ENCODE measurements at places on chromosomes 2 and 18.

DNA sequence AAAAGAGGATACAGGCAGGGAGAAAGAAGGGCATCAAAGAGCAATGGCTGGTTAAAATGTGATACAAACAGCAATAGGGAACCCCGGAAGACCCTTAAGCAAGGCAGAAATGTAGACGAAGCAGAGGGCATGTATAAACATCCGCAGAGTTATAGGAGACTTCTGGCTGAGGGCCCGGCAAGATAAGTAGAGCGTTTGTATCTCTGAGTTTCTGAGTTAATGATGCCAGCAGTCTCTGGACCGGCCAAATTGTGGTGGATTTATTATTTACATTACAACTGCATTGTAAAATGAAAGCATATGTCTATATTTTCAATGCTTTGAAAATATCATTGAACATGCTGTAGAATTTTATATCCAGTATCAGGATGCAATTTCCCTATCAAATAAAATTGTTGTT is 148.0 kb upstream of the KCTD1 start:
- peak; percentile 10 for DNase-seq

DNA sequence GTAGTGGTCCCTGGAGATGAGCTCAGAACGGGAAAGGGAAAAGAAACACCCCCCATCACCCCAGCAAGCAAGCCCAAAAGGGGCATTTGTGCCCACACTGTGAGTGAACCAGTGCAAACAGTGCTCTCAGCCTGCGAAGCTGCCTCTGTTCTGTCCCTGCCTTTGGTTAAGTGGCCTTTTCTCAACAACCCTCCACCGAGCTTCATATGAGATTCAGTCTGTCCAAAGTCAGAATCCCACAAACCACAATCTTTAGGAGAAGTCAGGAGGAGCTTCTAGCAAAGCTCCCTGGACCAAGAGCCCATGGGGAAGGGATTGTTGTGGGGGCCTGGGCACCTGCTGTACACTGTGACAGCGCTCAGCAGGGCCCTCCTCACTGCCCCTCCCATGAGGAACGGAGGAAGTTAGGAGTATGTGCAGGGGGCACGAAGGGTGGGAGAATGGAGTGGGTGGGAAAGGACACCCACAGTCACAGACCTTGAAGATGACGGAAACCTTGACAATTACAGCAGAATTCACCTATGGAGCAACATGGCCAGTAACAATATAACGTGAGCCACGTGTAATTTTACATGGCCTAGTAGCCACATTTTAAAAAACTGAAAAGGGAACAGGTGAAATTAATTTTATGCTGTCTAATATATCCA is 119.5 kb downstream of the SMAD7 start:
- DNase-seq, result peak; percentile 14

- no peak for DNase-seq
Observed at GRCh38 chr2:42128721-42129486, 40.2 kb upstream of the EML4 start.

DNA sequence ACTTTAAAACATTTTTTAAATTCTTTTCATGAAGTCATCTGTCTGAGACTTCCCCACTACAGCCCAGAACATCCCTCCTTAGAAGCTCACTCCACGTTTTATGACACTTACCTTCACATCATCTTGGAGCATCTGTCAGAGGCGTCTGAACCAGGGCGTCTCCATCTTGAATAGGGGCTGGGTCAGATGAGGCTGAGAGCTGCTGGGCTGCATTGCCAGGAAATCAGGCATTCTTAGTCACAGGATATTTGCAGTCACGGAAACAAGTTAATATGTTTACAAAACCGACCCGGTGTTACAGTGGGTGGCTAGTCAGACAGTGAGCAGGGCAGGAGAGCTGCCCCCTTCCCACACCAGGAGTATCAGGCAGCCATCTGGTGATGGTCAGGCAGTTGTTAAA is 456.5 kb downstream of the FBXO15 start:
- DNase-seq, result no peak

DNA sequence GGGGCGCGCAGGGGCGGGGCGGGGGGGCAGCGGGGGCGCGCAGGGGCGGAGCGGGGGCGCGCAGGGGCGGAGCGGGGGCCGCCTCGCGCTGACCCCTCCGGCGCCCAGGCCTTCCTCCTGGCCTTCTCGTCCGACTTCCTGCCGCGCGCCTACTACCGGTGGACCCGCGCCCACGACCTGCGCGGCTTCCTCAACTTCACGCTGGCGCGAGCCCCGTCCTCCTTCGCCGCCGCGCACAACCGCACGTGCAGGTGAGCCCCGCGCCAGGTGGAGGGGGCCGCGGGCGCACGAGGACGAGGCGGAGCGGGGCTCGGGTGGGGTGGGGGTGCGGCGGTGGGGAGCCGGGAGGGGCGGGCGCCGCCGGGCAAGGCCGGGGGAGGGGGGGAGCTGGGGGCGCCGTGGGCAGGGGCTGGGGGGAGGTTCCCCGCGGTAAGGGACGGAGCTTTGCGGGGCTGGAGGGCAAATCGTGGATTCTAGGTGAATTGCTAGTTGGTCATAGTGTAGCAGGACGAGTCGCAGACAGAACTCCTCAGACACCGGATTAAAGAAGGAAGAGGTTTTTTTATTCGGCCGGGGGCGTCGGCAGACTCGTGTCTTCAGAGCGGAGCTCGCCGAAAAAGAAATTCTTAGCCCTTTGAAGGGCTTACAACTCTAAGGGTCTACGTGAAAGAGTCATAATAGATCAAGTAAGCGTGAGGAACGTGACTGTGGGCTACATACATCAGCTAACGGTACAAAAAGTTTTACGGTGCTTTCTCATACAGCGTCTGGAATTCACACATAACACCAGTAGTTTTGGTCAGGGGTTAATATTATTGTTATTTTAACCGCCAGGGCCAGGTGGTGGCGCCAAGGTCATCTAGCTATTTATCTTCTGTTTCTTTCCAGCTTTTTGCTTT is 29.9 kb downstream of the ANO7 start:
- DNase-seq, result peak; percentile 57

- no peak for DNase-seq
Observed at GRCh38 chr2:23498943-23499342, 114.0 kb downstream of the KLHL29 start.

GRCh38 chr2:223460774-223461211 is 141.4 kb downstream of the SCG2 start:
- no peak for DNase-seq

GRCh38 chr18:74333091-74333490 is 17.5 kb downstream of the C18orf63 start:
- DNase-seq, result no peak

- DNase-seq, result no peak
Observed at GRCh38 chr2:134936691-134937090, 18.1 kb downstream of the CCNT2 start.

DNA sequence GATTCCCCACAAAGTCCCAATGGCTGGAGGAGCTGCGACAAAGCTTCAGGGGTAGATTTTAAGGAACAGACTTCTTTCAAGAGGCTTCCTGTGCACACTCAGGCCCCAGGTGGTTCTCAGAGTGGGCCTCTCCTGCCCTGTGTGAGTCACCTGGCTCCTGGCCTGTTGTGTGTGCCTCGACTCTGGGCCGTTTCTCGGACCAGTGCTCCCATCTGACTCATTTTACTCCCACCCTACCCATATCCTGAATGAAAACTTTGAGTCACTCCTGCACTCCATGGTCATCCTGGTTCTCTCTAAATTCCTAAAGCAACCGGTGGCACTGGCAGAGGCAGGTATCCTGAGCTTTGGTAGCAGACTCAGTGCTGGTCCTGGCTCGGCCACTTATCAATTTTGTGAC is 84.1 kb downstream of the CELF4 start:
- no peak for DNase-seq

GRCh38 chr2:136013136-136013685 is 27.8 kb upstream of the DARS1 start:
- no peak for DNase-seq

DNA sequence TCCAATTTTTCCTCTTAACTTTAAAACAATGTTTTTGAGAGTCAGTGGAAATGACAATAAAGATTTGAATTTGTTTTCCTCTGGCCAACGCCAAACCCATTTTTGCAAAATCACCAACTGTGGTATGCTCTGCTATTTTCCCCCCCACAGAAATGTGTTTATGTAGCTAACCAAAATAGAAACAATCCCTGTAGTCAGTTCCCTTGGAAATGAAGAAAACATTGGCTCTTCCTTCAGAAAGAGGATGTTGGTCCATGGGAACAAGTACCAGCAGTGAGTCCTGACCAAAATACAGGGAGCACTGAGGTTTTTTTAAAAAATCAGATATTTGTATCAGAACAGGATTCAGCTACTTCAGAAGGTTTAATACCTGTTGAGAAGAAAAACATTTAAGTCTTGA is 65.3 kb downstream of the SLC40A1 start:
- no peak for DNase-seq

DNA sequence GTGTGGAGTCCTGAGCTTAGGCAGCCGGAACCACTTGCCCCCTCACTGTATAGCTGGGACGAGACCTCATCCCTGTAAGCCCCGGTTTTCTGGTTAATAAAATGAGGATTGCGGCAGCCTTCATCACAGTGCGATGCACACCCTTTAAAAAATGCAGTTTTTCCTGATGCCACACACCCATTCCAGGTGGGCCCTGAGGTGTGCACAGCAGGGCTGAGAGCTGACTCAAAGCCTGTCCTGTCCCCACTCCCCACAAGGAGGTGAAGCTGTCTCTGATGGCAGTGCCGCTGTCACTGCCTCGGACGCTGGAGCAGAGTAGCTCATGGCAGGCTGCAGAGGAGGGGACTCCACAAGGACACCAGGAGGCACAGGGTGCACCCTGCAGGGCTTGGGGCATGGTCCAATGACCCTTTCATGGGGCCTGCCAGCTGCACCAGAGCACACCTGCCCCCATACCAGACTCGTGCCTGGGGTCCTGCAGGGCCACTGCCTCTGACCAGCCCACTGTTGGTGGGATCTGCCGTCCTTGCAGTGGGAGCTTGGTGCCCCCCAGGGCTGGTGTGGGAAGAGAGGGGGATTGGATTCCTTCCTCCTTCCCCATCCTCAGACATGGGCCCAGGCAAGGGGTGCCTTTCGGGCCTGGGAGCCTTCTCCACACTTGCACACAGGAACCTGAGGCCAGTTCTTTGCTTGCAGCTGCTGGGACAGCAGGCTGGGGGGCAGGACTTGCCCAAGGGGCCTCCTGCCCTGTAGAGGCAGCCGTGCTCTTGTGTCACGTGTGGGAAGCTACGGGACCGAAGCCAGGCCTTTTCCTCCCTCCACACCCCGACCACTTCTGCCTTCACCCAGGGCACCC is 22.8 kb downstream of the GPC1 start:
- no peak for DNase-seq

DNA sequence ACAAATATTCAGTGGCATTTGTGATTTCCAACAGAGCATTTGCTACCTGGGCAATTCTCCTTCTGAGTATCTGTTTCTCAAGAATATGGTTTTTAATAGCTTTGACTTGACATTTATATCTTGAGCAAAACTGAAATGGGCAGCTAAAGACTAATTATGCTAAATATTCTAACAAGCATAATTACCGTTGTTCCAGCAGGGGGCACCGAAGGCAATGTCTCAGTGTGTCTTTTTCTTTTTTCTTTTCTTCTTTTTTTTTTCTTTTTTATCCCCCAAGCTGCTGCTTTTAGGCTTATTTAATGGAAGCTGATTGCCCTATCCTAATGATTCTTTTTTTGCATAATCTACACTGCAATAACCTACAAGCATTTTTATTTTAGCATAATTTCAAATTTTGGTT is 138.9 kb upstream of the NABP1 start:
- DNase-seq, result no peak

- no peak for DNase-seq
Observed at GRCh38 chr2:401019-401679, 113.3 kb upstream of the ALKAL2 start.

GRCh38 chr18:11864471-11864870 is 13.3 kb downstream of the CHMP1B start:
- no peak for DNase-seq

GRCh38 chr18:76983613-76984051 is 149.0 kb downstream of the MBP start:
- DNase-seq, result no peak

GRCh38 chr2:151953467-151953866 is 125.2 kb upstream of the ARL5A start:
- DNase-seq, result no peak

GRCh38 chr2:127104881-127105655 is 1.9 kb downstream of the BIN1 start:
- DNase-seq, result no peak

DNA sequence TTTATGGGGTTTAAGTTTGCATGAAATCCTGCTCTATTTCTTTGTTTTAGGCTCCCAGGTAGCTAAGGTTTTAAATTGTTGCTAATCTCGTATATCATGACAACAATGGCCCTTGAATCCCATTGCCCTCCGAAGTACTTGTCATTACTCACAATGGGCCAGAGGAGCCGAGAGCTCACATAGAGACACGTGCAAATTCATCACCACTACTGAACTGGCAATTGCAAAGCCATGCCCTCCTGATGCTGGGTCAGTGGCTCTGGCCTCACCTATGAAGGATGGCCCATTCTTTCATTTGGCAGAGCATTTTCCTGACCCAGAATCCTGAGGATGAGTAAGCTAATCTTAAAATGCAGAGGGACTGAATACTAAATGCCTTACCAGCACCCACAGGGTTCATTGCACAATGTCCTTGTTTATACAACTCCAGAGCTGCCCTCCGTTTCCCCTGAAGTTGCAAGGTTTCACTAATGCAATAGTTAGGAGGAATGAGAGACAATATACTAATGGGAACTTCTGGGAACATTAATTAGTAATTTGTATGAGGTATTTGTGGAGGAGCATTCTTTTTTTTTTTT is 71.6 kb upstream of the GAREM1 start:
- DNase-seq, result no peak
